ENCODE measurements at places on chromosomes 4 and X.

DNA sequence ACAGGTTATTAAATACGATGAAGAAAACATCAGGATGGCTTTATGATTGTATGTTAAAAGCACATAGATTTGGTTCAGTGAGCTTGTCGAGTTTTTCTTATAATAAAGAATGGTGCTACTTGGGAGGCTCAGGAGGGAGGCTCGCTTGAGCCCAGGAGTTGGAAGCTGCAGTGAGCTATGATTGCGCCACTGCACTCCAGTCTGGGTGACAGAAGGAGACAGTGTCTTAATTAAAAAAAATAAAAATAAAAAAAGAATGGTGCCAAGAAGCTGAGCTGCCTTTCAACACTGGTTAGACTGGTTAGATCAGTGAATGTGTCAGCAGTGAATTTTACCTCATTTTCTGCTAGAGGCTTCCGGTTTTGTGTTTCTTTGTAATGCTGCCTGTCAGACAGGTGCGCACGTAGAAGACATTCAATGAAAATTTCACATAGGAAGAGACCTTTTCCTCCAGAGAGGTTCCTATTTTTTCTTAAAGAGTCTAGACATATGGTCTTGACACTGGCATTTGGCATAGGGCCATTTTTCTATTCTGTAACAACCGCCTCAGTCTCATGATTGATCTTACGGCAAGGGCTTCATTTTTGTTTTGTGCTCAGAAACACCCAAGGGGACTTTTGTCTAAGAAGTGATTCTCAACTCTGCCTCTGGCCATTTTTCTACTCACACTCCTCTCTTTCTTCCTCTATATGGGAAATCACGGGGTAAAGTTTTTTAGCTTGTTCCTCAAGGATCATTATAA is 15.0 kb upstream of the ARSF start:
- no peak for DNase-seq

- peak; percentile 88 for DNase-seq
Measured at GRCh38 chr4:182862921-182863320, 54.3 kb downstream of the DCTD start.

DNA sequence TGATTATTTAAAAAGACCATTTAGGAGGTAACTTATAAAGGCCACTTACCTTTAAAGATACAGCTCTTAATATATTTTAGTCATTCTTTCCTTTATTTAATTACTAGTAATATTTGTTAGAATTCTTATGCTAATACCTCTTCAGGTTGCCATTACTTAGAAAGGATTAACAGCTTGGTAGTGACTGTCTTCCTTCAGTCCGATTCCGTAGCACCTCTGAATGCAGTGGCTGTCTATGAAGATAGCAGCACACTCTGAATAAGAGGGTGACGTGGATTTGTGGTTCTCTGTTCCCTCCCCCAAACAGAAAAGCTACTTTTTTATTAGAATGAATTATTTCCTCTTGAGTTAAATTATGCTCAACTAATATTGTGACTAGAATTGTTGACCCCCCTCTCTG is 92.6 kb upstream of the TENM3 start:
- DNase-seq, result no peak

GRCh38 chr4:84451546-84451945 is 47.5 kb downstream of the NKX6-1 start:
- DNase-seq, result no peak

GRCh38 chr4:100738196-100739165 is 220.7 kb upstream of the EMCN start:
- no peak for DNase-seq

GRCh38 chr4:1003271-1004070 is 8.0 kb upstream of the FGFRL1 start:
- no peak for DNase-seq

DNA sequence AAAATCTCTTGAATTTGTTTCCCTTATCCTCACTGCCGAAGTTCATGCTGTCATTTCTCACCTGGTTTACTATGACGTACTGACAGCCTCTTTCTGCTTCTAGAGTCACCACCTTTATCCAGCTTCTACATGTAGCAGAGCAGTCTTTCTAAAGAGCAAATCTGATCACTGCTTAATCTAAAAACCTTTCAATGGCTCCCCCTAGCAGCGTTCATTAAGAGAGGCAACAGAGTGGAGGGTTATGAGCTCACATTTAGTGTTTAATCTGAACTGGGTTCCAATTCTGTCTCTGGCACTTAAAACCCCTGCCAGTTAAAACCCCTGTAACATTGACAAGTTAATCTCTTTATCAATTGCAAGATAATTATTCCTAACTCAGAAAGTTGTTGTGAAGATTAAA is 4.4 kb downstream of the RBPJ start:
- DNase-seq, result no peak

DNA sequence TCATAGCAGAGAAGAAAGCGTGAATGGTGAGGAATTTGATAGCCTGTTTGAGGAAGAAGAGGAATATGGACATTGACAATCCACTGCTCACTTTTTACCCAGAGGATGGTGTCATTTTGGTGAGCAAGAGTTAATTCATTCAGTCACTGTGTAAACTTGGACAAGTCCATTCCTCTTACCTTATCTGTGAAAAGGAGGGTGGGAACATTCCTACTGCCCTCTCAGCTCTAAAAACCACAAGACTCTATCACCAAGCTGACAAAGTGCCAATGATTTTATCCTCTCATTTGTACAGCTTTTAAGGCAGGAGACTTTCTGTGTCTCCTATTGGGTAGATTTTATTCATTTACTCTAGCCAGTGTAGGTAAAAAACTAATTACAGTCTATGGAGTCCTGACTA is 103.8 kb downstream of the LUZP4 start:
- DNase-seq, result no peak

GRCh38 chr4:112845386-112845785 is 204.1 kb upstream of the ANK2 start:
- no peak for DNase-seq

DNA sequence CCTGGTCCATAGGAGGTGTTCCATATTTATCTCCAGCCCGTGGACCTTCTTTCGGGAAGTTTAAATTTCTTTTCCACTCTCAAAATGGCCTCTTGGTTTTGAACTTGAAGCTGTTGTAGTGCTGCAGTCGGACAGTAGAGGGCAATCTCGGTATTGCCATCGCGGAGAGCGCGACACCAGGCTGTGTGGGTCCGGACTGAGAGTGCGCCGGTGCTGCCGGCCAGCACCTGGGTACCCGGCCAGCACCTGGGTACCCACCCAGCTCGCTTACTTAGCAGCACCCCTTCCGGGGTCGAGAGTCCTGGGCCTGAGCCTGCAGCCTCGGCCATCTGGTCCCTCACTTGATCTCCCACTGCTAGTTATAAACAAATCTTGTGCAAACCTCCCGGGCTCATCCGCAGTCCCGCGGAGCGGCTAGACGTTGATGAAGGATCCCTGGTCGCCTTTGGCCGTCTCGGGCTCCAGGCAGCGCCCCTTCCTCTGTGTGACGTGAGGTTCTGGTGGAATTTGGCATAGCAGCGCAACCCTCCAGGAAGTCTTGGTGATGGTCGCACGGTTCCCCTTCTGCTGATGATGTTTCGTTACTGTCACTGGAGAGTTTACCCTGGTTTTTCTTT is 18.0 kb downstream of the FAM9A start:
- no peak for DNase-seq

DNA sequence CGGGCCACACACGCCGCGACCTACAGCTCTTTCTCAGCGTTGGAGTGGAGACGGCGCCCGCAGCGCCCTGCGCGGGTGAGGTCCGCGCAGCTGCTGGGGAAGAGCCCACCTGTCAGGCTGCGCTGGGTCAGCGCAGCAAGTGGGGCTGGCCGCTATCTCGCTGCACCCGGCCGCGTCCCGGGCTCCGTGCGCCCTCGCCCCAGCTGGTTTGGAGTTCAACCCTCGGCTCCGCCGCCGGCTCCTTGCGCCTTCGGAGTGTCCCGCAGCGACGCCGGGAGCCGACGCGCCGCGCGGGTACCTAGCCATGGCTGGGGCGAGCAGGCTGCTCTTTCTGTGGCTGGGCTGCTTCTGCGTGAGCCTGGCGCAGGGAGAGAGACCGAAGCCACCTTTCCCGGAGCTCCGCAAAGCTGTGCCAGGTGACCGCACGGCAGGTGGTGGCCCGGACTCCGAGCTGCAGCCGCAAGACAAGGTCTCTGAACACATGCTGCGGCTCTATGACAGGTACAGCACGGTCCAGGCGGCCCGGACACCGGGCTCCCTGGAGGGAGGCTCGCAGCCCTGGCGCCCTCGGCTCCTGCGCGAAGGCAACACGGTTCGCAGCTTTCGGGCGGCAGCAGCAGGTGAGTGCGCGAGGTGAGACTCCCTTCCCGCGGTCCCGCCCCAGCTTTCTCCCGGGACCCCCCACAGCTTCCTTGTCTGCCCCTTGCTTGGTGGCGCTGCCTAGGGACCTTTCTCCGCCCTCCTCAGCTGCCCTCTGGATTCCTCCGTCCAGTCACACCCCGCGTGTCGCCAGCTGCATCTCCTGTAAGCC is 678 bp downstream of the BMP3 start:
- peak; percentile 26 for DNase-seq

DNA sequence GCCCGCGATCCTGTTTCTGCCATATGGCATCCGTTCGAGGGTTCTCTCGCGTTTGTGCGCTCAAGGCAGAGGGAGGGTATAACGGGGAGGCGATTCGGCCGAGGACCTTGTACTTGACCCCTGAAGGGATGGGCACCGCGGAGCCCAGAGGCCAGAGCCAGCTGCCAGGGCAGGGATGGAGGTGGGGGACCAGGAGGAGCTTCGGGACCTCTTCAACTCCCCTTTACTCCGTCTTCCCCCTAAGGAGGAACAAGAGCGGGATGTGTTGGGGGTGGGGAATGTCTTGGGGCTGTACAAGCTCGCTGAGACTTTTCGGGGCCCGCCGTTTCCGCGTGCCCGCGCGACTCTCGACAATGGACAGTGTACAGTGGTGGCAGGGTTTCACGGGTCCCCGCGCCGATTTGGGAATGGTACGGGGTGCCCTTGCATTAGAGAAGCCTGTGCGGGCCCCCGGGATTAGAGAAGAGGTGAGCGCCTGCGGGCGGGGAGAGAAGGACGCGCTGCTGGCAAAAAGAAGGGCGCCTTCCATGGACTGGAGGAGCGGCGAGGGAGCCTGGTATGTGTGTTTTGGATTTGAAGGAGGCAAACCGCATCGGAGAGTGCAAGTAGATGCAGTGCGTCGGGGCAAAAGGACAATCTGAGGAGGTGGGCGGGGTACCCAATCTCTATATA is 760 bp downstream of the UGT8 start:
- DNase-seq, result peak; percentile 46

GRCh38 chr4:107733431-107733925 is 13.4 kb upstream of the PAPSS1 start:
- no peak for DNase-seq

DNA sequence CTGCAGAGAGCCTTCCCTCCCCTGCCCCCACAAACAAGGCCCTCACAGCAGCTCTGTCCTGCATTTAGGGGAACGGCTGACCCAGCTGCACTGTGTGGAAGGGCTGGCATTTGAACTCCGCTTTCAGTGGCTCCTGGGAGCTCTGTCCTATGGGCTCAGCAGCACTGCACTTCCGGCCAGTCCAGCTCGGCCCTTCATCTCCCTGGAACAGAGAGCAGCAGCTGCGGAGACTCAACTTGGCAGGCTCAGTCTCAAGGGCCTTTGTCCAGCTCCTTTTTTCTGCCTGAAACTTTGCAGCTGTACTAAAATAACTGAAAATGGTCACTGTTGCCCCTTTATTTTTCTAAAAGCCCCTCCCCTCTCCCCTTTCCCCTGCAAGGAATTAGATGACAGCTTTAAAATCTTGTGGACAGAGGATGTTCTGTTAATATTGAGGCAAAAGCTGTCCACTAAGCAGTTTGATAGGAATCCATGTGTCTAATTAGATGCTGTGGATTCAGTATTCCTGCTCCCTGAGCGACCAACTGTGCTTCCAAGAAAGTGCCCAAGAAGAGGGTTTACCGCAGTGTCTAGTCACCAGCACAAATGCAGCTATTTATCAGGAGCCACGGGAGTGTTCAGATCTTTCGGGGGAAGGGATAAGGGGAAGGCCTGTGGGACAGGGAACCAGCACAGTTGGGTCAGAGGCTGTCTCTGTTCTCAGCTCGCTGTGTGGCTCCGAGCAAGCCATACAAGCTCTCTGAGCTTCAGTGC is 133.1 kb downstream of the AFAP1 start:
- no peak for DNase-seq

- no peak for DNase-seq
Measured at GRCh38 chr4:137641544-137641943, 109.2 kb upstream of the PCDH18 start.

- DNase-seq, result no peak
Measured at GRCh38 chr4:137957806-137958205, 284.3 kb downstream of the SLC7A11 start.

- no peak for DNase-seq
Measured at GRCh38 chr4:876780-877179, 50.9 kb upstream of the CPLX1 start.

DNA sequence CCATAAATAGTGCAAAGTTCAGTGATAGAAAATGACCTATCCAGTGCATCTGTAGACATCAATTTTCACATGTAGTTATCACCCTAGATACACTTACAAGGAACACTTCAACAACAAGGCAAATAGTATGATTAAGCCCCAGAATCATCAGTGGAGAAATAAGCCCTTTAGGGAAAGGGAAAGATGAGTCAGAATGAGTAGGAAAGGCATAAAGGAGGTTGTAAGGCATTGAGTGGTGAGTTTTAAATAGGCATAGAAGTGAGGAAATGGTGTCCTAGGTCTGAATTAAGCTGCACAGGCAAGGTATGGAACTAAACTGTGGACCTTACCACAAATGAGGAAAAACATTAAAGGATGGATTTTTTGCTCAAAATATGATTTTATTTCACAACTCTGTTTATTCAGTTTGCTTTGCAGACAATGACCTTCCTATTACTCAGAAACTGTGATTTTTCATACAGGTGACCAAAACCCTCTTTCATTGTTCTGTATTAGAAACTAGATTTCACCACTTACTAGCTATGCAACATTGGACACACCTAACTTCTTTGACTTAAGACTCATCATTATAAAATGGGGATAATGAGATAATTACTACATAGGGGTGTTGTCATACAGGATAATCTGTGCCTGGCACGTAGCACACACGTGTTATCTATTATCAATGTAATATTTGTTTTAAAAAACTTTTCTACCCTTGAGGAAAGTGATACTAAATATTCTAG is 57.0 kb upstream of the MAP9 start:
- DNase-seq, result no peak

DNA sequence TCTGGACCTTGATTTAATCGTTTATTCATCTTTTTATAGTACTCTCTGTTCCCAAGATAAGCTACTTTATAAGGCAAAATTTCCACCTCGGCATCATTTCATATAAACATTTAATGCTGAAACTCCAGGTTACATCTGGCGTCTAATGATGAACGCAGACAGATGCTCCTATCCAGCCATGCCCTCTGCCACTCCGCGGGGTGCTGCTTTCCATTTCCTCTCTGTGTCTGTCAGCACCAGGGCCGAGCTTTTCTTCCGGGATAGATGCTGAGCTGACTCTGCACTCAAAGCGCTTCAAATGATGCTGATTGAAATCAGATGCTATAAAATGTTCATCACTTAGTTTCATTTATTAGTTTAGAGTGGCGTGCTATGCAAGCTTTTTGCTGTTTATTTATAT is 80.5 kb upstream of the HELT start:
- DNase-seq, result no peak

Measured in NCI-H1105 treated with DMSO at 0.1 percent for 48 hours (cell line).